CD4-positive, alpha-beta T cell treated with Interferon gamma for 1 hour (primary cell): ENCODE measurements at places on chromosomes 6 and 20.

- DNase-seq: no peak
Measured at GRCh38 chr6:135137826-135138225, 43.3 kb upstream of the MYB start.

GRCh38 chr6:11911538-11911937 lies 100.6 kb upstream of the HIVEP1 start:
- no peak for DNase-seq

GRCh38 chr6:48016020-48016755 lies 94.8 kb downstream of the PTCHD4 start:
- no peak for DNase-seq

GRCh38 chr6:44257753-44258324 lies 511 bp upstream of the SLC35B2 start:
- no peak for DNase-seq

- DNase-seq: no peak
Measured at GRCh38 chr20:51360451-51361201, 181.9 kb downstream of the NFATC2 start.

DNA sequence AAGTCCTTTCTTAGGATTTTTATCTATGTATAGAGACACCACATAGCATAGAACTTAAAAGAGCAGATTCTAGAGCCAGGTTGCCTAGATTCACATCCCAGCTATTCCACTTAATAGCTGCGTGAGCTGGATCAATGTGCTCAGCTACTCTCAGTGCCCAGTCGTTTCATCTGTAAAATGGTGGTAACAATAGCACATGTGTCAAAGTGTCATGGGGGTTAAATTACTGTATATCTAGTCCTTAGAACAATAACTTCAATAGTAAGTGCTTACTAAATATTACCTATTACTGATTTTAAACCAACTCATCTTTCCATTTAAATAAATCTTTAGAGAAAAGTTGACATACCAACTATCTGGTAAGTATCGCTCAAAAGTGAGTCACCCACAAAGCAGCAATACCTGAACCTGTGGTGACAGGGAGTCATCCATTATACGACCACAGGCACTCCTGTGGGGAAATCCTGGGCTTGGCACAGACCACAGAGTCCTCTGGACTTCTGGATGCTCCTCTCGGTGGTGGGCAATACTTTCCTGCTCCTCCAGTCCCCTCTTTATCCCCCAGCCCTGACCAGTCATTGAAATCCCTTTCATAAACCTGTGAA lies 154.8 kb downstream of the PDSS2 start:
- DNase-seq: no peak

DNA sequence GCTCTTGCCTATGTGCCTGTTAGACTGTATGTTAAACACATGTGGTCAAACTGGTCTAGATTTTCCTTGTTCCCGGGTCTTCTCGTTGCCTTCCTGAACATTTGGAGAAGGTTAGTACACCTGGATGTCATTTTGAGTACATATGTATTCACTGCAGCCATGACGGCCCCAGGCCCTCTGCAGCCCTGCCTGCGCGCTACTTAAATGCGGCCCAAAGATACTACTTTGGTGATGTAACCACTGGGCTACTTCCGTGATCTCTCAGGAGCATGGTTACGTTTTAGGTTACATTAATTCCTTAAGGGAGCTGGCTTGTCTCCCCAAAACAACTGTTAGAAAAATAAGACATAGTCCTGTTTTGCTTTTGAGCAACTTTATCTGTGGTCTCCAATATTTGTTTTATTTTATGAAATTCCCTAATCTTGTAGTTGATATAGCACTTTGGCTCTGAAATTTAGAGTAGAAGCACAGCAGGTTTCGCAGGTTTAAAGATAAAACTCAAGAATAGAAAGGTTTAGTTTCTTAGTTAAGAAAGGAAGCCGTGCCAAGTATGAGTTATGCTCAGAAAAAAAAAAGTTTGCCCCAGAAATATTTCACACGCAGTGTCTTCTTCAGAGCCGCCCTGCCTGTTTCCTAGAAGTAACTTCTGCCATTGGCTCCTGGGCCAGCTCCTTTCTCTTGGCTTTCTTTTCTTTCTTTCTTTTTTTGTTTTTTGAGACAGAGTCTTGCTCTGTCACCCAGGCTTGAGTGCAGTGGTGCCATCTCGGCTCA lies 38.1 kb downstream of the TIAM2 start:
- no peak for DNase-seq
